ENCODE measurements at places on chromosomes 16 and 17. TPM values are rescaled to one million over a fixed set of nuclear protein-coding genes. Genes with fewer than 3 reads are reported as not detected.

Gene MYH11
- 17.5 TPM for total RNA-seq

DNA sequence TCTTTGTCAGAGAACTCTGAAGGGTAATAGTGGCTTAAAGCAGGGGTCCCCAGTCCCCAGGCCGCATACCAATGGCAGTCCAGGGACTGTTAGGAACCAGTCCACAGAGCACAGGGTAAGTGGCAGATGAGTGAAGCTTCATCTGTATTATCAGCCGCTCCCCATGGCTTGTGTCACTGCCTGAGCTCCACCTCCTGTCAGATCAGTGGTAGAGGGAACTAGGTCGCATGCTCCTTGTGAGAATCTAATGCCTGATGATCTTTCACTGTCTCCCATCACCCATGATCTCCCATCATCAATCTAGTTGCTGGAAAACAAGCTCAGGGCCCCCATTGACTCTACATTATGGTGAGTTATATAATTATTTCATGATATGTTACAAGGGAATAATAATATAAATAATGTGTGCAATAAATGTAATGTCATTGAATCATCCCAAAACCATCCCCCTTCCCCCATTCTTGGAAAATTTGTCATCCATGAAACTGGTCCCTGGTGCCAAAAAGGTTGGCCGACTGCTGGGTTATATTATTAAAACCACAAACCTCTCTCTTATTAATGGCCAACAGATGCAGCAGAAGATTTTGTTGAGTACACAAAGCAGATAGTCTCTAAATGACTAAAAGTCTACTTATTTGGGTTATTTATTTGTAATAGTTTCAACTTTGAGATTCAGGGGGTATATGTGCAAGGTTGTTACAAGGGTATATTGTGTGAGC, 782.7 kb downstream of the CDH11 start:
- no peaks in the 10 kb centered on the region for H3K36me3 ChIP-seq
- no peak overlapping the region for H3K4me3 ChIP-seq
- H3K4me1 ChIP-seq: no peaks in the 10 kb centered on the region
- DNase-seq: no peak
- H3K27me3 ChIP-seq: no peaks in the 10 kb centered on the region
- H3K27ac ChIP-seq: no peak overlapping the region

DNA sequence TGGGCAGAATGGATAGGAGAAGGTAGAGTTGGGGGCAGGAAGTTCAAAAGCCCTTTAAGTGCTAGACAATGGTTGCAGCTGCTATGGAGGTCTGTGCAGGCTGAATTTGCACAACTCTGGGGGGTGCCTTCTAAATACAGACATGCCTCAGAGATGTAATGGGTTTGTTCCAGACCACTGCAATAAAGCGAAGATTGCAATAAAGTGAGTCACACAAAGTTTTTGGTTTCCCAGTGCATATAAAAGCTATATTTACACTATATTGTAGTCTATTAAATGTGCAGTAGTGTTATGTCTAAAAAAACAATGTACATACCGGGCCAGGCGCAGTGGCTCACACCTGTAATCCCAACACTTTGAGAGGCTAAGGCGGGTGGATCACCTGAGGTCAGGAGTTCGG, 60.5 kb upstream of the MYOCD start:
- no peak for DNase-seq
- H3K4me3 ChIP-seq: no peak overlapping the region
- H3K36me3 ChIP-seq: no peaks in the 10 kb centered on the region

GRCh38 chr17:83185023-83186002, 105.9 kb downstream of the METRNL start:
- no peak overlapping the region for H3K27ac ChIP-seq
- H3K27me3 ChIP-seq: peaks cover 11% of the 10 kb centered on the region
- no peak overlapping the region for H3K4me3 ChIP-seq

GRCh38 chr17:57544834-57545463, 200.2 kb downstream of the CCDC182 start:
- no peaks in the 10 kb centered on the region for H3K36me3 ChIP-seq
- peaks cover 43% of the 10 kb centered on the region for H3K4me1 ChIP-seq
- H3K27ac ChIP-seq: no peak overlapping the region

- DNase-seq: no peak
- no peaks in the 10 kb centered on the region for H3K36me3 ChIP-seq
- no peaks in the 10 kb centered on the region for H3K27me3 ChIP-seq
- no peak overlapping the region for H3K27ac ChIP-seq
- H3K4me1 ChIP-seq: no peaks in the 10 kb centered on the region
- no peak overlapping the region for H3K4me3 ChIP-seq
Measured at GRCh38 chr17:35299135-35299534, 56.3 kb downstream of the SLFN5 start.

DNA sequence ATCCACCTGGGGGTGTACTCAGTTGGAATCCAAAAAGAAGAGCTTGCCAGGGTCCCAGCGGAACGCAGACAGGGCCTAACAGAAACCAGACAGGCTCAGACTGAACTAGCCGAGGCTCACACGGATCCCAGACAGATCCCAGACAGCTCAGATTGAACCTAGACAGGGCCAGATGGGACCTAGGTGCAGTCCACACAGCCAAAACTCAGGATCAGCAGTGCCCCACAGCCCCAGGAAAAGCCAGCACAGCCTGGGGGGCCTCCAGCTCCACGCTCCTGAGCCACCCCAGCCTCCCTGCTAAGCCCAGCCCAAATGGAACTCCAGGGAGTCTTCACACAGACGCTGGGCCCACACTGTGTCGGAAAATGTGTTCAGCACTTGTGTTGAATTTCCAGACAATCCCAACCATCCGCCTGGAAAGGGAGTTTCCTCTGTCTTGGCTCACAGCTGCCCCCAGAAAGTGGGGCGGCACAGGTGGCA, 7.5 kb downstream of the STX1B start:
- H3K27me3 ChIP-seq: peaks cover 5% of the 10 kb centered on the region
- no peak overlapping the region for H3K27ac ChIP-seq
- no peaks in the 10 kb centered on the region for H3K4me1 ChIP-seq
- DNase-seq: no peak

Gene NPIPB2
- total RNA-seq: 2.3 TPM

GRCh38 chr17:61317779-61318178, 81.9 kb upstream of the TBX2 start:
- H3K4me1 ChIP-seq: peaks cover 27% of the 10 kb centered on the region
- no peak overlapping the region for H3K4me3 ChIP-seq
- DNase-seq: no peak
- no peak overlapping the region for H3K27ac ChIP-seq

- H3K4me3 ChIP-seq: no peak overlapping the region
- no peaks in the 10 kb centered on the region for H3K4me1 ChIP-seq
- DNase-seq: no peak
- H3K27me3 ChIP-seq: no peaks in the 10 kb centered on the region
- H3K36me3 ChIP-seq: no peaks in the 10 kb centered on the region
Measured at GRCh38 chr17:20028443-20028842, 19.3 kb downstream of the SPECC1 start.

DNA sequence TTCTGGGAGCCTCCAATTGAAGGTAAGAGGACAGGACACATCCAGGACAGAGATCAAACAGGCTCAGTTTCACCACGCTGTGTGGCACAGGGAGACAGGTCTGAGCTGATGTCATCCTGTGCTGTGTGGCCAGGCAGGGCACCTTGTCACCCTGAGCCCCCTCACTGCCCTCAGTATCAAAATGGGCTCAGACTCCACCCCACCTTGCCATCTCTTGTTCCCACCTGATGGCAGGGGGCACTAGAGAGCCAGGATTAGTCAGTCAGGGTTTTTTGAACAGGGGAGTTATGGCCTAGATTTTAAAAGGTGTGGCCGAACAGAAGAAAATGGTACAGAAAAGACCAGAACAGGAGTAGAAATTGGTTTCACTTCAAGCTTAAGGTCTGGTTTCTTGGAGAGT, 2.6 kb downstream of the KAT2A start:
- no peaks in the 10 kb centered on the region for H3K27me3 ChIP-seq
- H3K27ac ChIP-seq: peak overlapping the region; percentile 28
- peaks cover 20% of the 10 kb centered on the region for H3K36me3 ChIP-seq
- peaks cover 13% of the 10 kb centered on the region for H3K4me1 ChIP-seq
- no peak overlapping the region for H3K4me3 ChIP-seq

DNA sequence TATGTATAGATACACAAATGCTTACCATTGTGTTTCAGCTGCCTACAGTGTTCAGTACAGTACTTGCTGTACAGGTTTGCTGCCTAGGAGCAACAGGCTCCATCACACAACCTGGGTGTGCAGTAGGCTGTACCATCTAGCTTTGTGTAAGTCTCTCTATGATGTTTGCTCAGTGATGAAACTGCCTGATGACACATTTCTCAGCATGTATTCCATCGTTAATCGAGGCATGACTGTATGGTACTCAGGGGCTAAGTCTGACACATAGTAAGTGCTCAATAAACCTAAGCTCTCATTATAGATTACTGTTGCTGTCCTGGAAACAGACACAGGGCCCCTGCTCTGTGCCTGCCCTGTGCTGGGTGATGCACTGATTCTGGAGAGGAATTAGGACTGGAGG, 18.1 kb downstream of the KCNJ12 start:
- no peak overlapping the region for H3K27ac ChIP-seq
- no peak for DNase-seq
- H3K36me3 ChIP-seq: no peaks in the 10 kb centered on the region
- no peak overlapping the region for H3K4me3 ChIP-seq
- H3K27me3 ChIP-seq: no peaks in the 10 kb centered on the region
- H3K4me1 ChIP-seq: no peaks in the 10 kb centered on the region

Gene KRT33A
- not detected for total RNA-seq

Gene KLHL11
- total RNA-seq: 4.7 TPM

Gene KRTAP1-5
- not detected for total RNA-seq

DNA sequence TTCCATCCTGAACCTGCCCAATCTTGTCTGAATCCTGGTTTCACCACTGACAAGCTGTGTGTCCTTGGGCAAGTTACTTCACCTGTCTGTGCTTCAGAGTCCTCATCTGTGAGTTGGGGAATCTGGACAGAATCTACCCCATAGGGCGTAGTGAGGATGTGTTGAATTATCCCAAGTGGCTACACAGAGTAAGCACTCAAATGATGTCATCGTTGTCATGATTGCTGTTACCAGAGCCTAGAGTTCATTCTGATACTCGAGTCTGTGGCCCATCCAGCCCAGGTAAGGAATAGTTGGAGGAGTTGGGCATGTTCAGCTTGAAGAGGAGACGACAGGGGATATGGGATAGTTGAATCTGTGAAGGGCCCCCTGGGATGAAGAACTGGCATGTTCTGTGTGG, 45.9 kb downstream of the MAPT start:
- peaks cover 75% of the 10 kb centered on the region for H3K4me1 ChIP-seq
- no peaks in the 10 kb centered on the region for H3K27me3 ChIP-seq
- no peak for DNase-seq
- no peaks in the 10 kb centered on the region for H3K36me3 ChIP-seq

DNA sequence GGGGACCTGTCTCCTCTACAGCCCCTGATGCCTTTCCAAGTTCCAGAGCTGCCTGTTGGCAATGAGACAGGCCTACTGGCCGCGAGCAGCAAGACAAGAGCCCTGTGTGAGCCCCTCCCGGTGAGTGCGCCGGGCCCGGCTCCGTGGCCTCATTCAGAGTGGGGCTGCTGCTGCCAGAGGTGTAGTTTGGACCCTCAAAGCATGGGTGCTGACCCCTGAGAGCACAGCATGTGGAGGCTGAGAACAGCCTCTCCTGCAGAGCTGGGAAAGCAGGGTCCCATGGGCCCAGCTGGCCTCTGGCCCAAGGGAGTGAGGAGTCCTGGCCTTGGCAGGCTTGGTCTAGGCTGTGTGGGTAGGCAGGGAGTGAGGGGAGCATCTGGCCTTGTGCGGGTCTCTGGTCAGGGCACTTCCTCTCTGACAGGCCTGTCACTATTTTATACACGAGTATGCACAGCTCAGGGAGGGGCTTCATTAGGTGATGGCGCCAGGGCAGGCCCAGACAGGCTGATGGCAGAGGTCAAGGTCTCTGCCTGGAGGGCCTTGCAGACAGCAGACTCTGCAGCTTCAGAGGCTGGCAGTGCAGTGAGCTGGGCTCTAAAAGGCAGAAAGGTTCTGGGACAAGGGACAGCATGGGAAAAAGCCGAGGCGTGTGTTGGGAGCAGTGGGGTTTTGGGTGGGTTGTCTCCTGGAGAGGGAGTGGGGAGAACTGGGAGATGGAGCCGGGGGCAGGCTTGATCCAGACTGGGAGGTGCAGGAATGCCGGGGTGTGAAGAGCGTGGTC, 43.4 kb downstream of the ADCY7 start:
- H3K27ac ChIP-seq: no peak overlapping the region
- H3K4me3 ChIP-seq: no peak overlapping the region
- H3K27me3 ChIP-seq: no peaks in the 10 kb centered on the region
- DNase-seq: no peak

DNA sequence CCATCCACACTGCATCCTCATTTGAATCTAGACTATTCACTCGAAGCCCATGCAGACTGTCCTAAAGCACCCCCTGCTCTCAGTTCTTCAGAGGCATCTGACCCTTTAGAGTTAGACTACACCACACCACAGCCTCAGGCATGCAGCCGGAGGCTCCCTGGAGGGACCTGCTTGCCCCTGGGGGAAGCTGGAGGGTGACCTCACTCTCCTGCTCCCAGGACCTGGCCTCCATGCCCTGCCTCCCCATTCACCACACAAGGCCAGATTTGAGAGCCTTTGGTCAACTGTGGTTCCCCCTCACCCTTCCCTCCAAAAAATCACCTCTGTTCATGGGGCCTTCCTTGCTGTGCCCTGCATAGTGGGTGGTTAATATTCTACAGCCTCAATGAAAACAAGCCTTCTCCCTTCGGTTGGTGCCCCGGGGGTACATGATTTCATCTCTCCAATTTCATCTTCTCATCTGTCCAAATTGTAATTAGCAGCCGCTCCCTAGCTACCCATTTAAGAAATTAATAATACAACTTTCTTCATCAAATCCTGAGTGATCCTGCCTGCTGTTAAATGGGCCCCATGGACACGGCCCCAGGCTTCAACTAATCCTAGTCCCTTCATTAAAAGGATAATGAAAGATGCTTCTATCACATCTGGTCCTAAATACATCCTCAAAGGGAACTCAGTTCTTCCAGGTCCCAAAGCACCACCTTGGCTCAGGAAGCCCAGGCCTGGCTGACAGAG, 24.4 kb downstream of the ABCC12 start:
- no peak for DNase-seq
- H3K36me3 ChIP-seq: no peaks in the 10 kb centered on the region
- H3K27me3 ChIP-seq: no peaks in the 10 kb centered on the region
- H3K27ac ChIP-seq: no peak overlapping the region
- peaks cover 33% of the 10 kb centered on the region for H3K4me1 ChIP-seq

DNA sequence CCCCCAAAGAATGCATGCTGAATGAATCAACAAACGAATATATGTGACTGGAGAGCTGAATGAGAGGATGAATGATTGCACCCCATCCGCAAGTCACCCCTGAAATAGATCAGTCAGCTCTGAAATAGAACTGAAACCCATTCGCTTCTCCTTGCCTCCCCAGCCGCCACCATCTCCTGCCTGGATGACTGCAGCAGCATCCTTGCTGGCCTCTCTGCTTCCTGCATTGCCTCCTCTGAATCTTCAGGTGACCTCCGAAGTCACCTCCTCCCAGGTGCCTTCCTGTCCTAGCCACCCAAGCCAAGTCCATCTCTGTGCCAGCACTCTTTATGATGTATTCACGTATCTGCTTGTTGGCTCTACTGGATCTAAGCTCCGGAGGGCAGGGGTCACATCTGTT, 288.3 kb downstream of the CPPED1 start:
- H3K4me3 ChIP-seq: no peak overlapping the region
- DNase-seq: no peak
- no peak overlapping the region for H3K27ac ChIP-seq
- no peaks in the 10 kb centered on the region for H3K4me1 ChIP-seq

- H3K27ac ChIP-seq: no peak overlapping the region
- peaks cover 21% of the 10 kb centered on the region for H3K4me1 ChIP-seq
- no peak for DNase-seq
- no peak overlapping the region for H3K4me3 ChIP-seq
Measured at GRCh38 chr17:45048795-45049563, 2.5 kb downstream of the DCAKD start.

Gene WNT9B
- not detected for total RNA-seq

- peak; percentile 73 for DNase-seq
- peak overlapping the region; percentile 18 for H3K4me3 ChIP-seq
- no peaks in the 10 kb centered on the region for H3K27me3 ChIP-seq
- H3K27ac ChIP-seq: peak overlapping the region; percentile 77
- no peaks in the 10 kb centered on the region for H3K36me3 ChIP-seq
Measured at GRCh38 chr17:10614536-10615155, 42.5 kb downstream of the MYH3 start.

Gene CD7
- 1.7 TPM for total RNA-seq

Measured in gastrocnemius medialis (tissue), 4 donors.